ENCODE measurements at places on chromosomes 6 and 20.

GRCh38 chr6:89221129-89221528, 4.0 kb upstream of the GABRR1 start:
- DNase-seq: no peak

DNA sequence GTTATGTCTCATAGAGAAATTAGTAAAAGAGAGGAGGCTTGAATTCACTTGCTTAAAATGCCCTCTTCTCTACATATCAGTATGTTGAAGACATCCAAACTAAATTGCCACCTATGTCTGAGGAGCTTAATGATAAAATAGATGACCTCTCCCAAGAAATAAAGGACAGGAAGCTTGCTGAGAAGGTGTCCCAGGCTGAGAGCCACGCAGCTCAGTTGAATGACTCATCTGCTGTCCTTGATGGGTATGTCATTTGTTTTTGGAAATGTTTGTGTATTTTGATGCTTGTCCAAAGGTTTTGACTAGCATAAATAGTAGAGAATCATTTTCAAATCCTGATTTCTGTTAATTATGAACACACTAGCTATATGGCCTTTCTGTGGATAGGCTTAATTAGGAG, 307.7 kb downstream of the ARHGAP18 start:
- no peak for DNase-seq

- no peak for DNase-seq
Observed at GRCh38 chr6:95548188-95548786, 29.0 kb upstream of the MANEA start.

GRCh38 chr20:42494290-42494689, 695.4 kb downstream of the PTPRT start:
- DNase-seq: no peak

GRCh38 chr6:52221302-52221701, 23.0 kb downstream of the IL17F start:
- DNase-seq: no peak

GRCh38 chr6:56297022-56297989, 49.9 kb upstream of the COL21A1 start:
- no peak for DNase-seq

DNA sequence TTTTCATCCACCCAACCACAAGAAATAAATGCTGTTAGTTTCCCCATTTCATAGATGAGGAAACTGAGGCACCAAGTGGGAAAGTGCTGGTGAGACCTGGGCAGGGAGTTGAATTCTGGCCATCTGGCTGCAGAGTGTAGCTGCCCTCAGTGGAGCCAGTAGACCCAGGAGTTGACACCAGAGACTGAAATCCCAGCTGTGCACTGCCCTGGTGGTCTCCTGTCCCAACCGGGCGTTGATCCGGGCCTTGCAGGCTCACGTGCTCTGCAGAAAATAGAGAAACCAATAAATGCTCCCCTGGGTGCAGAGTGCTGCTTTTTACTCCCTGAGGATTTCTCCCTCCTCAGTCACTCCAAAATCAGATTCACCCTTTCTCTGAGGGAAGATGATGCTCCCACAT, 18.4 kb downstream of the HLA-F start:
- no peak for DNase-seq

DNA sequence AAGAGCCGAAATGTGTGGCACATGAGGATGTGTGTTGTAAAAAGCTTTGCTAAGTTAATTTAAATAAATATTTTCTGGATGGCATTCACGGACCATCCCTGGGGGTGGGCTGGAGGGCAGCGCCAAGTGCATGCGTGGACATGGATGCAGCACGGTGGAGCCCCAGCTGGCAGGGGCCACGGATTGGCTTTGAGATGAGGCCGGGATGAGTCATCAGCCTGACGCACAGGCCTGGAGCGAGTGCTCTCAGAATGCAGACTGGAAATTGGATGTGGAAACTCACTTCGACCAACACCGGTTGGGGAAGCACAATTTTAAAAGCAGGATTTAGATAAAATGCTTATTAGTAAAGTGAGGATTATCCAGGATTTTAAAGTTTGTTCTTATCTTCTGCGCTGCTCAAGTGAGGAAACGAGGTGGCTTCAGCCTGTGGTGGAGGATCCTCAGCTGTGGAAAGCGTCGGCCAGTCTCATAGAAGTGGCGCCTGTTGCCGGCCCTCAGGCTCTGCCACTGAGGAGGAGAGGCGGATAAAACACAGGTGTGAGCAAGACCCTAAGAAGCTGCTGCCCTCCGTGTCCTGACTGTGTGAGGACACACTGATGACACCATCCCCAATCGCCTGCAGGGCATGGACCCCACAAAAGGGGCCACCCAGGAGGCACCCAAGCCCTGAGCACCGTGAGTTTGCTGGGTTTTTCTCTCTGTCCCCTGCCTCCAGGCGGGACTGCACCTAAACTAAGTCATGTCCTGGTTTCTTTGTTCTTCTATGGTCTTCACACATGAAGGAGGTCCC, 279.7 kb downstream of the CDH4 start:
- peak; percentile 75 for DNase-seq

DNA sequence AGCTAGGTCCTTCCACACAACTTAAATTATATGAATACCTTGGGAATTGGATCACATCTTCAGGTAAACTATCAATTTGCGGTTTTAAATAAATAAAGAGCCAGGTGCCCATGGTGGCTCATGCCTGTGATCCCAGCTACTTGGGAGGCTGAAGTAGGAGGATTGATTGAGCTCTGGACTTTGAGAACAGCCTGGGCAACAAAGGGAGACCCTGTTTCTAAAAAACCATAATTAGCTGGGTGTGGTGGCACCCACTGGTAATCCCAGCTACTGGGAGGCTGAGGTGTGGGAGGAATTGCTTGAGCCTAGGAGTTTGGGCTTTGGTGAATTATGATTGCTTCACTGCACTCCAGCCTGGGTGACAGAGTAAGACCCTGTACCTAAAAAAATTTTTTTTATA, 3.4 kb downstream of the GMNN start:
- no peak for DNase-seq

GRCh38 chr6:90105506-90106170, 191.0 kb downstream of the BACH2 start:
- no peak for DNase-seq

DNA sequence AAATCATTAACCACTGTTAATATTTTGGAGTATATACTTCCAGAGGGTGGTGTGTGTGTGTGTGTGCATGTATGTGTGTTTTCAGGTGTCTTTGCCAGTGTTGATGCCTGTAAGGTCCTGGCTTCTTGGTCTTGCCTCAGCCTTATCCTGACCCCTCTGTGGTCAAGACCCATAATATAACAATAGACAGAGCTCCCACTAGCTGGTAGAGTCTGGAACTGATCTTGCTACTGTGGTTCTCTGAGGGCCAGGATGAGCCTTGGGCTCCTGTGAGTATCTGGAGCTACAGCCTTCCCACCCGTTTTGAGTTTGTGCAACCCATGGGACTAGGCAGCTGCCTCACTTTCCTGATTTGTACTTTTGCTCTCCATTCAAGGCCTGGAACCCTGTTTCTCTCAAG, 191.0 kb downstream of the IBTK start:
- DNase-seq: no peak

- no peak for DNase-seq
Observed at GRCh38 chr20:3360752-3361151, 46.7 kb downstream of the DNAAF9 start.

DNA sequence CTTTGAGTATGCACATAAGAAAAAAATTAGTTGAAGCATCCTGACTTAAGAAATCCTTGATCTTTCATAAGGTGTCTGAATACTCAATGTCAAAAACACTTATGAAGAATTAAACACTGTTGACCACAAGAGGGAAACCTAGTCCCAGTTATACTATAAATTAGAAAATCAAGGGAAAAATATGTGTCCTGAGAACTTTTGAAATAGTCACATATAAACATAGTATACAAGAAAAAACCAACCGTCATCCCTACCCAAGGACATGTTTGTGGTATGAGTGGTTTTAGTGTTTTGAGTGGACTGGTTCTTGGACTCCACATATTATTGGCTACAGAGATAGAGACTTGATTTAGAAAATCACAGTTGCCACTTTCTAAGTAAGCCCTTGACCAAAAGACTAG, 7.6 kb upstream of the HLA-DRA start:
- DNase-seq: no peak

DNA sequence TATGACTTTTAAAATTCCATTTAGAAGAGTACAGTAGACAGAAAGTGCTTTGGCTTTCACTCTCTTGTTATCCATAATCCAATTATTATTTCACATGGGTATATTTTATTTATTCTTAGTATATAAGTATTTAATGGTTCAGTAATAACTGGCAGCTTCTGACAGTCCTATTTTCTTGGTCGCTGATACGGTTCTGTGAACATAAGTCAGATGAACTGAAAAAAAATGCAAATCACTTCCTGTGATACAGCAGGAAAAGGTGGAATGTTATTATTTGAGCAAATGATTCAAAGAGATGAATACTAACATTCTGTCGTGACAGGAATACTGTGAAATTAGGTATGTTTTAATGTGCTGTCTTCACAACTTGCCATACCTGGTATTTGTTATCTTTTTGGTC, 132.3 kb downstream of the ARHGAP18 start:
- DNase-seq: no peak

DNA sequence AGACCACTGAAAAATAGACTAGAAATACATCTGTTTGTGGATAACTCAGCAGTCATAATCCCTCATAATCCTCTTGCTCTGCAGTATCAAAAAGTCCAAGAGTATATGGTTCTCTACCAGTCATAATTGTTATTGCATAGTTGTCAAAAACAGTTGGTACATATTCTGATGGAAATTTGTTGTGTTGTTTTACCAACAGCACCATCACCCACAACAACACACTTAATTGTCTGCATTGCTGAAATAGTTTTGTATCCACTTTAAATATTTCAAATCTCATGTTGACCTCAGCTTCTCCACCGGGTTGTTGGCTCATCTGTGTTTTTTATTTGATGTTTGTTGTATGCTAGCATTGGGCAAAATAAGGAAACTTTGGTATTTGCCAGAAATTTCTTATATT, 39.4 kb downstream of the ITCH start:
- DNase-seq: no peak

DNA sequence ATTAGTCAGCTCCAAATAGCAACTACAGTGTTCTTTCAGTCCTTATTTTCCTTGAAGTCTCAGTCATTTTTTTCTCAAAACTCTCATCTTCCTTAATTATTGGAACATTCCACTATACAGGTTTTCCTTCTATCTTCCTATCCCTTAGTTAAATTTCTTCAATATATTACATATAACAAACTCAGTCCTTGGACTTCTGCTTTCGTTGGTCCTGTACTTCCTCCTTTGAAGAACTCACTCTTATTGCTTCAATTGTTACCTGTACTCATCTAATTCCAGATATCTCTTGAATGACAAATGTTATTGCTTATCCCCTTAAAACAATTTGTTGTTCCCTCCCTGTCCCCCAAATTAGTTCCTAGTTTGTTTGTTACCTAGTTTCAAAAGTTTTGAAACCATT, 67.7 kb upstream of the NOTCH4 start:
- no peak for DNase-seq

DNA sequence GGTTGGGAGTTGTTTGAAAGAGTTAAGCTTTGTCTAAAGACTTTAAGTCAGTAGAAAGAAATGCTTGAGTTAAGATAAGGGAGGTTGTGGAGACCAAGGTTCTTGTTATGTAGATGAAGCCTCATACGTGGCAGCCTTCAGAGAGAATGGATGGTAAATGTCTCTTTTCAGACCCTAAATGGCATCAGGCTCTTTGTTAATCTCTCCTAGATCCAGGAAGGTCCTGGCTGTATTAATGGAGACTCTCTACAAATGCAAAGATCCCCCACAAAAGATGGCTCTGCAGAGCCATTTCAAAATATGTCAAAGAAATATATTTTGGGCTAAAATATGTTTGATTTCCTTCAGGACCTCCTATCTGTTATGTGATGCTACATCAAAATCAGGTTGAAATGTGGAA, 161.6 kb downstream of the ADAT2 start:
- DNase-seq: no peak

DNA sequence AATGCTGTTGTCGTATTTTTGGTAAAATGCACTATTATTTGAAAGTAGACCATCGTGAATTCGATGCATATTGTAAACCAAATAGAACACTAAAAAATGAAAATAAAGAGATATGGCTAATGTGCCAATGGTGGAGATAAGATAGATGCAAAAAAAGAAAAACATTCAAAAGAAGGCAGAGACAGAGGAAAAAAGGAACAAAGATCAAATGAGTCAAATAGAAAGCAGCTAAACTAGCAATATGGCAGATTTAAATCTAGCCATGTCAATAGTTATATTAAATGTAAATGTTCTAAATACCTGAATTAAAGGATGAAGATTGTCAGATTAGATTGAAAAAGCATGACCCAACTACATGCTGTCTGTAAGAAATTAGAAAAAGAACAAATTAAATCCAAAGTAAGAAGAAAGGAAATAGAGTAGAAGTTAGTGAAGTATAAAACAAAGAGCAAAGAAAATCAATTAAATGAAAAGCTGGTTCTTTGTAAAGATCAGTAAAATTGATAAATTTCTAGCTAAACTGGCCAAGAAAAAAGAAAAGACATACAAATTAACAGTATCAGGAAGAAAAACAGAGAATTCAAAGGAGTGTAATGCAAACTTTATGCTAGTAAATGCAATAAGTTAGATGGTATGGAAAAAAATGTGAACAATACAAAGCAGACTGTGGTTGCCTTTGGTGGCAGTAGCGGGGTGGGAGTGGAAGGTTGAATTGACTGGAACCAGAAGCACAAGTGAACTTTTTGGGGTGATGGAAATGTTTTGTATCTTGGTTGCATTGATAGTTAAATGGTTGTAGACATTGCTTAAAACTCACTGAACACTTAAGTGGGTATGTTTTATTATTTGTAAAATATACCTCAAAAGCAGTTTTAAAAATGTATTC, 44.8 kb downstream of the PTPN1 start:
- no peak for DNase-seq

- DNase-seq: no peak
Observed at GRCh38 chr6:67121115-67121514, 1414.1 kb upstream of the EYS start.

DNA sequence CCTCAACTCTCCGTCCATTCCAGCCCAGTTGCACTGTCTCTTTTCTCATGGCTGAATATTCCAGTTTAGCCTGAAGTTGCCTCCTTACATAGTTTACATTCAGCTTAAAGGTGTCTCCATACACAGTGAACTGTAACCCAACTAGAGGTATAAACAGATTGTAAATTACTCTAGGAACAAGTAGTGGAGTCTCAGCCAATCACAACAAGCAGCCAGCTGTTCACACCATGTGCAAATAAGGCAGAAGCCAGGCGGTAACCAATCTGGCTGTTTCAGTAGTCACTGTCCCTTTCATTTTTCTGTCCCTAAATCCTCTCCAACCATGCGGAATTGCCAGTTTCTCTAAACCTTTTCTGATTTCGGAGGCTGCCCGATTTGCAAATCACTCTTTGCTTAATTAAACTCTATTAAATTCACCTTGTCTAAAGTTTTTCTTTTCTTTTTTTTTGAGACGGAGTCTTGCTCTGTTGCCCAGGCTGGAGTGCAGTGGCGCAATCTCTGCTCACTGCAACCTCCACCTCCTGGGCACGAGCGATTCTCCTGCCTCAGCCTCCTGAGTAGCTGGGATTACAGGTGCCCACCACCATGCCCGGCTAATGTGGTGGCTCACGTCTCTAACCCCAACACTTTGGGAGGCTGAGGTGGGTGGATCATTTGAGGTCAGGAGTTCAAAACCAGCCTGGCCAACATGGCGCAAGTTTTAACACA, 37.6 kb upstream of the GFOD1 start:
- no peak for DNase-seq
